Posterior vena cava (tissue), 2 donors: ENCODE measurements at places on chromosomes 1 and 21. TPM values are rescaled to one million over a fixed set of nuclear protein-coding genes. Genes with fewer than 3 reads are reported as not detected.

Gene ECM1
- 51.9 TPM for total RNA-seq

Gene FHAD1
- not detected for total RNA-seq

Gene SPRR2E
- not detected for total RNA-seq

Gene IL22RA1
- 0.10 TPM for total RNA-seq

Gene TMEM269
- not detected for total RNA-seq

Gene ZNF593OS
- total RNA-seq = not detected

Gene DHRS3
- total RNA-seq = 107 TPM

Gene CXADR
- total RNA-seq = 0.24 TPM

Gene SPATA46
- not detected for total RNA-seq

Gene NBPF4
- not detected for total RNA-seq

Gene TLCD4
- 11.6 TPM for total RNA-seq
